ENCODE measurements at places on chromosomes 11 and 22.

GRCh38 chr11:9717040-9717357 is 53.1 kb downstream of the SWAP70 start:
- DNase-seq = no peak

DNA sequence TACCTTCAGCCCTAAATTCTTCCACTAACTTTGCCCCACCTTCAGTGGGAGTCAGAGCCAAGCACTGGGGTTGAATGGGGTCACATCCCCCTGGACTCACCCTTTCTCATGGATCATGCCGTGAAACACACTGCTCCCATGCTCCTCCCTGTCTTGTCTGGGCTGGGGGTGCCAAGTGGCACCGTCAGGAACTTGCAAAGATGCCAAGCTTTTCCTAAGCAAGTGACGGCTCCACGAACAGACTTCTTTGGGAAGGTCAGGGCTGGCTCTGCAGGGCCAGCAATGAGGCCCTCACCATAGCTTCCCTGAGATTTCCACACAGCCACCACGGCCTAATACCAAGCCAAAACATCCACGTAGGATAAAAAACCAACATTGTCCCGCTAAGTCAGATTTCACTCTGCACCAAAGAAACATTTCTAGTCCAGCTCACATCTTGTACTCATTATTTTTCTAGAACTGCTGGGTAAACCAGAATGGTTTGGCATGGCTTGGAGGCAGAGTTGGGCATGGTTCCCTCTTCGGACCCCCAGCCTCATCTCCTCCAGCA is 76.5 kb downstream of the NAT10 start:
- no peak for DNase-seq

DNA sequence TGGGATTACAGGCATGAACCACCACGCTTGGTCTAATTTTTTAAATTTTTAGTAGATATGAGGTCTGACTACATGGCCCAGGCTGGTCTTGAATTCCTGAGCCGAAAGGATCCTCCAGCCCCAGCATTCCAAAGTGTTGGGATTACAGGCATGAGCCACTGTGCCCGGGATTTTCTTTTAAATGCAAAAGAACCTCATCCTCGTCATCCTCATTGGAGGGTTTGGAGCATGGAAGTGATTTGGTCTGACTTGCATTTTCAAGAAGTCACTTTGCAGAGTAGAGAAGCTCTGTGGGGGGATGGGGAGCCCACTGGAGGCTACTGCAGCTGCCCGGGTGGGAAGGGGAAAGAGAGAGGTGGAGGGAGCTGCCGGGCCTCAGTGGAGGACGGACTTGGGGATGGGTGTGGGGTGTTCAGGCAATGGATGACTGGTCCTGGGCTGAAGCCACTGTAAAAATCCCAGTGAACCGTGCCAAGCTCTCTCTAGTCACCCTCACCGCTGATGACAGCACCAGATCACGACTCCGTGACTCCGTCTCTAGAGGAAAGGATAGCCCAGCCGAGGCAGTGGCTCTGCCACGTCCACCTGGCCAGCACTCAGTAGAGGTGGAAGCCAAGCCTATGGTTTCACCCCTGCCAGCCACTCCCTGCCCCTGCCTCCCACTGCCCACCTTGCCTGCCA is 32.8 kb upstream of the SLC22A12 start:
- no peak for DNase-seq

GRCh38 chr11:15493921-15494620 is 379.3 kb downstream of the INSC start:
- no peak for DNase-seq

- DNase-seq = no peak
Observed at GRCh38 chr11:22626573-22627239, 1.1 kb upstream of the FANCF start.
